ENCODE measurements at places on chromosomes 1 and 21.

GRCh38 chr1:153678519-153679336 lies at the start of gene NPR1:
Gene NPR1, plus strand, starts transcription at chr1:153678688. Its CDS starts 421 bp downstream, at chr1:153679109.
- DNase-seq, result no peak

GRCh38 chr1:9270290-9270883 lies 22.3 kb upstream of the SPSB1 start:
- DNase-seq, result no peak

DNA sequence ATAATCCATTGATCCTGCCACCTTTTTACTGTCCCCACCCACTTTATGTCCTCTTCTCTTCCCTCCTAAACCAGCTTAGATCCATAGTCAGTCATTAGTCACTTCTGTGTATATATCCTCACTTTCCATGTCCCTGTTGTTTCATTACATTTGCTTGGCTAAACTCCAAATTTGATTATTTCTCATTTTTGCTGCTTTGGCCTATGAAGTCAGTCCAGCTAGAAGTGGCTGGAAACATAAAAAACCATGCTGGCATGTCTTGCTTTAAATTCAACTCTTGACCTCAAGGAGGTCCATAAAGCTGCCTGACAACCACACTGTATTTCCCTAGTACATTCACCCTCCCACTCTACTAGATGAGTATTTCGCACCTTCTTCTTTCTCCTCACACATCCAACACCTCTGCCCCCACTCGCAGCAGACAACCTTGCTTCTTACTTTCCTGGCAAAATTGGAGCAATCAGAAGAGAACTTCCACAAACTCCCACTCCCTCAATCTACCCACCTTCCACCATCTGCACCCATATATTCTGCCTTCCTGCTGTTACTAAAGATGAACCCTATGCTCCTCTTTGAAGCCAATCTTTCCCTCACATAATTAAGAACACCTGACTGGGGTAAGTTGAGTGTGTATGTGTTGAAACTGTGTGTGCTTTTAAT lies 72.1 kb downstream of the ZNF648 start:
- DNase-seq, result no peak

- DNase-seq, result no peak
Observed at GRCh38 chr1:230797942-230798365, 50.8 kb downstream of the CAPN9 start.

DNA sequence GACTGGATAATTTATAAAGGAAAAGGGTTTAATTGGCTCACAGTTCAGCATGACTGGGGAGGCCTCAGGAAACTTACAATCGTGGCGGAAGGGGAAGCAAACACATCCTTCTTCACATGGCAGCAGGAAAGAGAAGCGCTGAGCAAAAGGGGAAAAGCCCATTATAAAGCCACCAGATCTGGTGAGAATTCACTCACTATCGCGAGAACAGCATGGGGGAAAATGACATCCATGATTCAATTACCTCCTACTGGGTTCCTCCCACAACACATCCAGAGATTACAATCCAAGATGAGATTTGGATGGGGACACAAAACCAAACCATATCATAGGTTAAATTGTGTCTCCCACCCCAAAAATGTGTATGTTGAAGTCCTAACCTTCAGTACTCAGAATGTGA lies 491.7 kb downstream of the SETD4 start:
- no peak for DNase-seq

DNA sequence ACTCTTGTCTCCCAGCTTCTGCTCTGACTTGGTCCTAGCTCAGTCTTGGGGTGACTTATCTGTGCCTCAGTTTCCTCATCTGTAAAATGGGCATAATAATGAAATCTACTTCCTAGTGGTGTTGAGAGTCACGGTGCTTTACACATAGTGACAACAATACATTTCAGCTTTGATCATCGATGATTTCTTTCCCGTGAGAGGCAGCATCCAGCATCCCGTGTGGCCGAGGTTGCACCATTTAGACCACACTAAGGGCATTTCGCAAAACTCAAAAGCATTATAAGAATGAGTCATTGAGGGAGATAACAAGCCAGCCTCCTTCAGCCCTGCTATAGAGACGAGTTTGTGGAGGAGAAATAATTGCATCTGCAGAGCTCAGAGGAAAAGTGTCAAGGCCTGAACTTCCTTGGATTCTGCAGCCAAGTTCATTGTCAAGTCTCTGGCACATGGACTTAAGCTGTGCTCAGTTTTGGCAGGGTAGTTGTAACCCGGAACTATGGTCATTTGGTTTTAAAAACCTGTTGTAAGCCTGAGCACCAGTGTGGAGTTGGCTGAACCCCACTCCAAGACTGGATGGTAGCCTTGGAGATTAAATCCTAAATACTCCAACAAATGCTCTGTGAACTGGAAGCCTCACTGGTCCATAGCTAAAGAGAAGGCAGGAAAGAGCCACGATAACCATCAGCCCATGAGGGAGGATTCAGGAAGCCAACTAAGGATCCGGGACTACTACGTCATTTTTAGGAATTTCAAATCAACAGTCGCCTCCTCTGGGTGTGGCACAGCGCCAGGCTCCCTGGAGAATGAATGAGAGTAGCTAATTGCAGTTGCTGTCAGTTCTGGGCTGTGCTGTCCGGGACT lies 64.2 kb downstream of the TCP10L start:
- no peak for DNase-seq

GRCh38 chr1:101363891-101364318 lies 127.1 kb downstream of the S1PR1 start:
- DNase-seq, result no peak

DNA sequence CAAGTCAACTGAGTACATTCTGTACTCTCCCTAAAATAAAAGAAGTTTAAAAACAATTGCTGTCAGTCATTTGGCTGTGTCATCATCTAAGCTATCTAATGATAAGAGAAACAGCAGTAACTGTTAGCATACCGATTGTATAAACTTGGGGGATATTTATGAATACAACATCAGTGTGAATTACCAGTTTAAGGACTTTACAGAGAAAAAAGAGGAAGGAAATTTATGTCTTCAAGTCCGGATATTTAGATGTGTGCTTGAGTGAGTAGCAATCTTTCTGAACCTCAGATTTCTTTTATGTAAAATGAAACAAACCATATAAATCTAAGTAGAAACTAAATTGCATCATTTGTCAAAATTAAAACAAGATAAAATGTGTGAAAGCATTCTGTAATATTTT lies 1557.0 kb downstream of the MRPL39 start:
- DNase-seq, result no peak

DNA sequence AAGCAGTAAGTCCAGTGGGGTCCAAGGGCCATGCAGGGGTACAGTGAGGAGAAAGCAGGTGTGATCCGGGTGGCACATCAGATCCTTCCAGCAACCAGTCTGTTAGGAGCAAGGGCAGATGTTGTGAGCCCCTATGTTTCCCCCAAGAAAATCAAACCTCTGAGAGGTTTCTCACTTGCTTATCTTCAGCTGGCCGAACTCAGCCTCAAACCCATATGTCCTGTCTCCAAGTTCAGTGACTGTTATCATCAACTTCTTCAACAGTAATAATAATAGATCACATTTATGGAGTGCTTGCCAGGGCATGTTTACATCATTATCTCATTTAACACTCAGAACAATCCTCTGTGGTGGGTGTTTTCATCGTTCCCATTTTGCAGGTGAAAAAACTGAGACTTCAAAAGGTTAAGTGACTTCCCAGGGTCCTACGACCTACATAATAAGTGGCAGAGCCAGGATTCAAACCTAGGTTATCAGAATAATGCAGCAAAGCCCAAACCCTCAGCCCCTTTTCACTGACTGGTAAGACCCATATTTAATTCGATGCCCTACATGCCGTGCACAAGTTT lies 3.3 kb downstream of the CAPN2 start:
- no peak for DNase-seq

DNA sequence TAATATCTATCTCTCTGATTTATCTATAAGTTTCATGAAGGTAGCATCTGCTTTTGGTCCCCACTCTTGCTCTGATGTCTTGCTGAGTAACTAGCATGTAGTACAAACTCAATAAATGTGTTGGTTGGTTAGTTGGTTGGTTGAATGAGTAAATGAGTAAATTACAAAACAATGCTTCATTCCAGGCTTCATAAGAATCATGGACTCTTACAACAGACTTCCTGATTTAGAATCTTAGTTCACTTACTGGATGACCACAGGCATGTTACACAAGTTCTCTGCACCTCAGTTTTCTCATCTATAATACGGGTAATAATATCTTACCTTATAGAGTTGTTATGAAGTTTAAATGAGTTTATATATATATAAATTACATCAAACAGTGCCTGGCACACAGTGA lies 98.6 kb downstream of the ZNF281 start:
- no peak for DNase-seq

DNA sequence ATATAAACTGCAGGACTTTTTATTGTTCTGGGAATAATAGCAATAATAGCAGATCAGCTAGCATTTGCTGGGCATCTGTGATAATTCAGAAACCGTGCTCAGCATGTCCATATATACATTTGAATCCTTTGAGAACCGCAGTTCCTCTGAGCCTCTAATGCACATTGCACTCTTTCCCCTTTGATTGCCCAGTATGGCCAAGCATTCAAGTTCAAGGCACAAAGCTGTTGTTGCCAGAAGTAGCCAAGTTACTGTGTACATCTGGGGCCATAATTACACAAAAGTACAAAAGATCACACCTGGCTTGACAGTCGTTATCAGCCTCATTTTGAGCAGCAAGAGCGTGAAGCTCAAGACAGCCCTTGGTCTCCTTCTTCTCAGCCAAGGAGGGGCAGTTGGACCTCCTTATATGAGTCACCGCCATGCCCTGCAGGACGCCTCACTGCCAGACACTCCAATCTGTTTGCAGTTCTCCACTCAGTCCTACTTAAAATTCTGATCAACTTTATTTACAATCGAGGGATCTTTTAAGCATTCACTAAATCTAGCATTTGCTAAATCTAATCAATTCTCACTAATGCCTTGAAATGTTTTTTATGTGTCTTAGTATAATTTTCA lies 216.0 kb downstream of the SLC35F3 start:
- no peak for DNase-seq

GRCh38 chr21:43885721-43886120 lies 20.7 kb downstream of the AGPAT3 start:
- DNase-seq, result no peak

DNA sequence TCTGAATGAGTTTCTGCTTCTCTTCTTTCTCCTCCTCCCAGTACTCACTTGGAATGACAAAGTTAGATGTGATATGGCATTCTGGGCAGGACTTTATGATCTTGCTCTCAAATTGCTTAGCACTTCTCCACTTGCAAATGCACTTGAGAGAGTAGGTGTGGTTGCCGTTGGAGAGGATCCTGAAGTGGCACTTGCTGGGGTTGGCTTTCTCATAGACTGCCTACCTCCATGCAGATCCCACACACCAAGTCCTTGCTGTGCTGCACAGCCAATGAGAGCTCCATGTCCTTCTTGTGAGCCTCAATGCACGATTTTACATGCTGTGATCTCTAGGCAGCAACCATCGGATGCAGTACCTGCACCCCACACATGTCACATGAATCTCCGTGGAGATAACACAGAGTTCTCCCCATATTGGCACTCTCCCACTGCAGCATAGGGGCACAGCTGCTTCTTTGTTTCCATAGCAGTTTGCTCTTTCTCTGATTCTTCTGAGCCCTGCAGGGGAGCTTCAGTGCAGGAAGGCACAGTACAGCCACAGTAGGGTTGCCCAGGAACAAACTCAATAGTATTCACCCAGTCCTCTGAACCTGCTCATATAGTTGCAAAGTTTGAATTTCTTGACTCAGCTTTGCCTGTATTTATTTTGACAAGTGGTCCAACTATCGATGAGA lies 45.2 kb downstream of the ZNF691 start:
- DNase-seq, result no peak

- no peak for DNase-seq
Observed at GRCh38 chr1:224815647-224816046, 113.8 kb upstream of the DNAH14 start.

GRCh38 chr1:203204756-203205155 lies 18.3 kb upstream of the CHI3L1 start:
- no peak for DNase-seq

DNA sequence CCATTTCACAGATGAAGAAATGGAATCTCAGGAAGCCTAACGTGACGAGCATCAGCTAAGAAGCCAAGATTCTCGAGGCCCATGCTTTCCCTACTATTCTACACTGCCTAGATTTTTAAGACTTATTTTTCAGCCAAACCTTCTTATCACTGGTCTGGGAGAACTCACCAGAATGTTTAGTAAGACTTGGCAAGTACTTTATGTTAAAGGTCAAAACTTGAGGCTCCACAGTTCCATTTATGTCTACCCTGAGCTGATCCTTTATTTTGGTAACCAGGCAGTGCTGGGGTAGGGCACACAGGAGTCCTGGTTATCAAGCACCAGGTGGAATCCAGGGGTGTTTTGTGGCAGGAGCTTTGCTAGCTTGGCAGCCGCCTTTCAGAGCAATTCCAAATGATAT lies 16.8 kb downstream of the PLXNA2 start:
- no peak for DNase-seq

GRCh38 chr1:91283421-91283726 lies 121.3 kb downstream of the HFM1 start:
- DNase-seq, result no peak

DNA sequence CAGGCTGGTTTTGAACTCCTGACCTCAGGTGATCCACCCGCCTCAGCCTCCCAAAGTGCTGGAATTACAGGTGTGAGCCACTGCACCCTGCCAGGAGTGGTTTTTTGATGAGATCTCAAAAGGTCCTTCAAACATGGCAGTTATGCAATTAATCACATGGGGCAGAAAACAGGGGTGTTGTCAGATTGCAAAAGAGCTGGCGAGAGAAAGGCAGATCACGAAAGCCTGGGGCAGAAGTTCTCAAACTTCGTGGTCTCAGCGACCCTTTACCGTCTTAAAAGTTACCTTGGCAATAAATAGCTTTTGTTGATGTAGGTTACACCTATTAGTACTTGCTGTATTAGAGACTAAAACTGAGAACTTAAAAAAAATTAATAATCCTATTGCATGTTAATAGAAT lies 16.1 kb downstream of the CNR2 start:
- no peak for DNase-seq

DNA sequence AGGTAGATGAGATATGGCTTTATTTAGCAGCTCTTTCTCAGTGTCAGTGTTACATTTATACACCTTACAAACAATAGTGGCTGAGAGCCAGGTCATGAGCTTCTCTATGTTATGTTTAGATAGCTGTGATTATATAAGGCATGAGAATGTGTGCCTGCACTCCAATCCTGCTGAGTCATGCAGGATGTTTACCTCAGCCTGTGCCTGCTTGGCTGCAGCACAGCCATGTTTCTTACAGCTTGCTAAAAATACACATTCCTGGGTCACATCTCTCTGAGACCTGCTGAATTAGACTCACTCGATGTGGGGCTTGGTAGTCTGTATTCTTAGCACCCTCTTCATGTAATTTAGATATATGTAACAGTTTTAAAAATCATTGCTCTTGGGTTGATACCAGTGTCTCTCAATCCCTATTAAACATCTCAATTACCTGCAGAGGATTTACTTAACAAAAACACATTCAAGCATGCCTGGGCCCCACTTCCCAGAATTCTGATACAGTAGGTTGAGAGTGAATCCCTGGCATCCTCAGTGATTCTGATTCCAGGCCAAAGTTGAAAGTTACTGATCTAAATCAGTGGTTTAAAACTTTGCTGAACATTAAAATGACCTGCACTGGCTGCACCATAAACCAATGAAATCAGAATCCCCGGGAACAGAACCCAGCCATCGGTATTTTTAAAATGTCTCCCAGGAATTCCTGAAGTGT lies 107.5 kb downstream of the GDAP2 start:
- no peak for DNase-seq

All from activated gamma-delta T cell (primary cell).